ENCODE measurements at places on chromosomes 5 and 9.

DNA sequence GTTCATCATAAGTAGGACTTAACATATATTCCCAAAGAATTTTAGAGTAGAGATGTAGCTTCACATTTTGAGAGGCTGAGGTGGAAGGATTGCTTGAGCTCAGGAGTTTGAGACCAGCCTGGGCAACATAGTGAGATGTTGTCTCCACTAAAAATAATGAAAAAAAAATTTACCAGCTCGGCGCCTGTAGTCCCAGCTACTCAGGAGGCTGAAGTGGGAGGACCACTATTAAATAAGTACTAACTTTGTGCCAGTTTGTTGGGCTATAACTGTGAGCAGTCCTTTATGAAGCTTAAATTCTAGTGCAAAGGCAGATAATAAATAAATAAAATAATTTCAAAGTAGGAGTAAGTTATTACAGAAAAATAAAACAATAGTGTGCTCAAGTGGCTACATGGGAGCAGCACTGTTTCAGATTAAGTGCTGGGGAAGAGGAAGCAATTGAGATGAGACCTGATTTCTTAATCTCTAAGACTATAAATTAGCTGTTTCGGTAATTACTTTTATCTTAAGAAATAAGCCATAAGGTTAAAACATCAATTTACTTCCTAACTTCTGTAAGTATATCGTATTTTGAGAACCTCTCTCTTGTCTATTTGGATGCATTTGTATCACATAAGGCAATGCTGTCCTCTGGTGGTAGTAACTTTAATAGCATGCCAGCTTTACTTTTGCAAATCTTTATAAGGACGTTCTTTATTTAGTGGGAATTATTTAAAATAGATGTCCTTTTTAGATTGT is 98.9 kb downstream of the CSNK1G3 start:
- peak; percentile 54 for DNase-seq

DNA sequence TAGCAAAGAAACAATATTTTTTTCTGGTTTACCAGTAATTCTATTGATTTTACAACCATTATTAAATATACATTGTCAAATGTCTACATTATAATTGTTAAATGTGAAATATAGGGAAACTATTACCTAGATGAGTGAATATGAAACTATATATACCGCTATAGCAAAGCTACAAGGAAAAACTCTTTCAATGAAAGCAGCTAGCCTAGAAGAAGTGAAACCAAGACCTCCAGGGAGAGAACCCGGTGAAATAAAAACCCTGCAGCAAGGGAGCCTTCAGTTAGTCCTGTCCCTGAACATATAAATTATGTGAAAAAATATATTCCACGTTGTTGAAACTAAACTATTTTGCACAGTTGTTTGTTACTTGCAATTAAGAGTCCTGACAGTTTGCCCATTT is 913.1 kb downstream of the EFNA5 start:
- no peak for DNase-seq

- no peak for DNase-seq
Observed at GRCh38 chr5:139459451-139459934, 3.0 kb downstream of the ECSCR start.

DNA sequence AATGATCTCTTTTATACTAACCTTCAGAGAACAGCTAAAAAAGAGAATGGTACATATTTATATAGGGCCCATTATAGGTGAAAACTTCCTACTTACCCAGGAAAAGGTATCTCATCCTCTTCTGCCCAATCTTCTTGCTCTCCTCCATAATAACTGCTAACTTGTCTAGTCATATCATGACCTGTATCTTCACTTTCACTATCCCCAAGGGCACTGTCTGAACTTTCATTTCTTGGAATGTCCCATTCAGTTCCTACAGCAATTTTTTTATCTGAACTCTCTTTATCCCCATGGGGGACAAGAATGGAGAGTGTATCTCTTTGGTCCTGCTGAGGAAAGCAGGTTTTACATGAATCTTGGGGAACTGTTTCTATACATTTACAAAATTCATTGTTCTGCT is 36.4 kb upstream of the RAPGEF6 start:
- no peak for DNase-seq

DNA sequence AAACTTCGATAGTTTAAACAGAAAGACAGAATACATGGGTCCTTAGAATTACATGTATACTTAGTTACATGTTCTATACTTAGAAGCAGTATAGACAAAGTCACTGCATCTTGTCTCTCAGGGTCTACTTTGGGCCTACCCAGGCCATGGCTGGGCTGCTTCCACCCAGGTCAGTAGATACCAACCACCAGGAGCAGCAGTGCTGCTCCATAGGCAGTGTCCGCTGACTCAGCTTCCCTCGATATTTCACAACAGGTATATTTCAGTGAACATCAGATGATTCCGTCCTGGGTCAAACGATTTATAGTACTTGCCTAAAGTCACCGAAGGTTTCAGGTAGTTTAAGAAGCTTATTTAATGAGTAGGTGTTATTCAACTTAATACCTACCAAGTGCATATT is 18.0 kb downstream of the IARS1 start:
- no peak for DNase-seq

- DNase-seq: no peak
Observed at GRCh38 chr5:112787261-112787660, 49.6 kb downstream of the APC start.

- DNase-seq: no peak
Observed at GRCh38 chr5:6287176-6287575, 91.2 kb downstream of the MED10 start.

GRCh38 chr9:89273528-89274279 is 37.3 kb upstream of the CKS2 start:
- no peak for DNase-seq

- peak; percentile 18 for DNase-seq
Observed at GRCh38 chr5:77418601-77419581, 73.2 kb downstream of the WDR41 start.

GRCh38 chr9:118829334-118829733 is 539.9 kb downstream of the BRINP1 start:
- DNase-seq: peak; percentile 22

GRCh38 chr9:27722866-27723265 is 149.6 kb upstream of the C9orf72 start:
- DNase-seq: no peak

DNA sequence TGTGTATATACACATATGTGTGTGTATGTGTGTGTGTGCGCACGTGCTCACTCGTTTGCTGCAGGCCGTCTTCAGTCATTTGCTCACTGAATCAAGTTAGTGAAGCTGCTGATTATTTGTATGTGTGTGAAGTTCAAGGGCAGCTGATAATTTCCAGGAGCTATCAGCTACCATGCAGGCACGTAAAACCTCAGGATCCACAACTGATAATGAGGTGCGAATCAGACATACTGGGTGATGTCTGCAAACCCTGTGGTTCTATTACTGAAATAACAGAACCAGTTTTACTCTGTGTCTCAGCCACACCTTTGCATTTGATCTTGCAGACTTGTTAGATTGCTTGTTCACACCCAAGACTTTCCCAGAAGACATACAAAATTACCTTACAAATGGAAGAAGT is 257.6 kb downstream of the TAF11L14 start:
- no peak for DNase-seq

DNA sequence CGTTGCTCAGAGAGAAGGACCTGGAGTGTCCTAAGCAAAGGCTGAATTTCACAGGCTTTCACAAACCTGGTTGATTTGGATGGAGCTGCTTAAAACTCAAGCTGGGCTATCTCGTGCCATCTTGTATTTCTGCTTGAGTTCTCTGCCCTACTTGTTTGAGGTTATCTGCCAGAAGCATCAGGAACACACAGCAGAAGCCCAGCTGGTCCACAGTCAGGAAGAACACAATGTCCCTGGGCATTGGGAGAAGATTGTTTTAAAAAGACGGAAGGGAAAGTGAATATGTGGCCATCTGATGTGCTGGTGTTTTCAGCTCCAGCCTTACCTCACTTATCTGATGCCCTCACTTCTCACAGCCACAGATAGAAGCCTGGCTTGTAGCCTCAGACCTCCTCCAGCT is 32.9 kb upstream of the SLC36A1 start:
- no peak for DNase-seq

DNA sequence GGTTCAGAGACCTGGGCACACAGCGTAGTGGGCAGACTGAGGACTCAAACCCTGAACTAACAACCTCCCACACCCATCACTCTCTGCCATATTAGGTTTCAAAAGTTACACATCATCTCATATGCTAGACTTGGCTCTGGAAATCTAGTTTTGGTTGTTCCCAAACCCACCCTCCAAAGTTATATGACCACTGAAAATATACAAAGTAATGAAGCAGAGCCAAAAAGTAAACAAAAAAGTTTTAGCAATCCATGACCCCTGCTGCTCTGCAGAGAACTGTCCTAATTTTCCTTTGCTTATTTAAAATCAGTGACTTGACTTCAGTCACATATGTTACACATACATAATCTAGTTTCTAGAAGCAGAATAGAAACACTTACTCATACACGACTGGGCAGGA is 155.6 kb upstream of the TAS2R1 start:
- DNase-seq: no peak

DNA sequence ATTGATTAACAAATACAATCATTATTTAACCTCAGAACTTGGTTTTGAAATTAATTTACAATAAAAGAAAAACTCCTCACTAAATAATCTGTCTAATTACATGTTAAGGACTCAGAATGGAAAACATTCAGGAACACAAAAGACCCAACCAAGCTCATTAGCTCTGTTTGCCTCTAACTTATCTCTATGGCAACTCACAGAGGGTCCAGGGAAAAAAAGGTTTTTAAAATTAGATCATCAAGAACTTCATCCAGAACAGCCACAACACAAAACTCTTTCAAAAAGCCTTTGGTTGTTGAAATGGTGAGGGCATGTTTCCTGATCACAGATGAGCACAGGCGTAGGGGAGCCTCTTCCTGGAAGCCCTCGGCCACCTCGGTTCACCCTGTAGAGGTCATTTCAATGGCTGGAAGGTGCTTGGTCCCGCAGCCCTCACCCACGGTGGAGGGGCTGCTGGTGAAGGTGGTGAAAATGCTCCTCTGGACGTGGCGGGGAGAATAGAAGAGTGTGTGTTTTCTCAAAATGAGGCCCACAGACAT is 17.2 kb upstream of the TCF7 start:
- DNase-seq: no peak
